Activated CD8-positive, alpha-beta memory T cell treated with anti-CD3 and anti-CD28 coated beads for 36 hours (primary cell): ENCODE measurements at places on chromosomes 12 and 14. TPM values are rescaled to one million over a fixed set of nuclear protein-coding genes. Genes with fewer than 3 reads are reported as not detected.

The E2F7 gene
- total RNA-seq = 7.2 TPM

The LRIG3 gene
- not detected for total RNA-seq

The MYH6 gene
- not detected for total RNA-seq

The PRH2 gene
- not detected for total RNA-seq

The BIN2 gene
- total RNA-seq = 42.8 TPM

The BCAT1 gene
- total RNA-seq = 49.4 TPM

The KIF21A gene
- total RNA-seq = 48.9 TPM

The NPFF gene
- not detected for total RNA-seq

The TAS2R42 gene
- not detected for total RNA-seq

The GLTP gene
- 36.9 TPM for total RNA-seq

The TGM1 gene
- 3.2 TPM for total RNA-seq

The ACYP1 gene
- total RNA-seq = 42.0 TPM

The SIX6 gene
- not detected for total RNA-seq

The UNC119B gene
- 26.2 TPM for total RNA-seq

The AMN gene
- total RNA-seq = 0.71 TPM

The TAS2R8 gene
- total RNA-seq = not detected

The NDRG2 gene
- total RNA-seq = 4.0 TPM

The MORN3 gene
- 1.6 TPM for total RNA-seq

The SMCO2 gene
- not detected for total RNA-seq

The MAP1LC3B2 gene
- 1.3 TPM for total RNA-seq

The FAM186B gene
- total RNA-seq = not detected

The DPF3 gene
- total RNA-seq = 1.2 TPM

The GZMB gene
- 6,616 TPM for total RNA-seq

The PZP gene
- not detected for total RNA-seq

The GDF3 gene
- not detected for total RNA-seq

The ORAI1 gene
- total RNA-seq = 53.7 TPM

The DEGS2 gene
- 0.23 TPM for total RNA-seq

The ACTR10 gene
- 35.2 TPM for total RNA-seq

The SYT10 gene
- not detected for total RNA-seq

The BICDL1 gene
- 96.2 TPM for total RNA-seq
